ENCODE measurements at places on chromosomes 3 and 15.

GRCh38 chr15:61938249-61938648 lies 122.0 kb downstream of the VPS13C start:
- DNase-seq, result no peak

GRCh38 chr3:109973733-109974132 lies 636.4 kb upstream of the DPPA4 start:
- DNase-seq, result no peak

- no peak for DNase-seq
These were observed 2.7 kb downstream of the MSL2 start for GRCh38 chr3:136193278-136194054.

GRCh38 chr3:154011036-154011435 lies 110.2 kb upstream of the ARHGEF26 start:
- peak; percentile 29 for DNase-seq

- DNase-seq, result no peak
These were observed 52.7 kb downstream of the RASGRF1 start for GRCh38 chr15:79037848-79038247.

DNA sequence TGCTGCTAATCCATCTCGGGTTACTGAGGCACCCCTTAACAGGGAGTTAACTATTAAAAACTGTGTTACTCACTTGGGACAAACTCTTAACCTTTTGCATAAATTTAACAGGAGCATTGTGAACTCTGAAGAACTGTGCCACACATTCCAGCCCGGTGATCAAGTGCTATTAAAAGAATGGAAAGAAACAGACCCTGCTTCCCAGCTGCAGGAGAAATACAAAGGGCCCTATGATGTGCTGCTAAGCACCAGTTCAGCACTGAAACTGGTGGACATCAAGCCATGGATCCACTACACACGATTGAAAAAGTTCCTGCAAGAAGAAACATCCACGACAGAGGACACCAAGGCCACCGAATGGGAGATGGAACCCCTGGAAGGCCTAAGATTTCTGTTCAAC lies 114.7 kb upstream of the PLCL2 start:
- DNase-seq, result no peak

GRCh38 chr3:169009453-169009852 lies 654.1 kb downstream of the MECOM start:
- DNase-seq, result no peak

DNA sequence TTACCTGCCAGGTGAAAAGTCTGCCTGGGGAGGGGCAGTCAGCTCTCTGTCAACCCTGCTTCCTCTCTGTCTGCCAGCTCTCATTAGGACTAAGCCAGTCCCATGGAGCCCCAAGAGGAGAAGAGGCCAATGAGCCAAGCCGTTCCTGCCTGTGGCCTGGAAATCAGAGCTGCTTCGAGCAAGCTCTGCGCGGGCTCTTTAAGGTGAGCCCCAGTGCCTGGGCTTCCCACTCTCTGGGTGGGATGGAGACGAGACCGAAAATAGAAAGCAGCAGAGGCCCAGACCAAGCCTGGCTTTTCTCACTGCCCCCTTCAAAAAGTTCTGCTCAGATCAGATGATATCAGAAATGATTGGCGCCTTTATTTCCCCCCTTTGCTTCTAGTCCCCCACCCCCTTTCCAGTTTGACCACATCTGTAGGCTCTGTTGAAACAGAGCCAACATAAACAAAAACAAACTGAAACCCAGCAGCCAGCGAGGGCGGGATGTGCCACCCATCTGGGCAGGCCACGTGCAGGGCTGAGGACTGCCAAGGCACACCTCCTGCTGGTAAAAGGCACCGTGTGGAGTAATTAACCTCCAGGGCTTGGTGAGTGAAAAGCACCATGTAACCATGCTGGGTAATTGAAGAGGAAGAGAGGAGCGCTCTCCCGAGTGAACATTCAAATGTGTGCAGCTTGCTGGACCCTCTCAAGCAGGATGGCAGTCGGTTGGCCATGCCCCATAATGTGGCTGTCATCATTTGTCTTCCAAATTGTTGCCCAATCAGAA lies 471.0 kb upstream of the PROK2 start:
- DNase-seq, result peak; percentile 68

DNA sequence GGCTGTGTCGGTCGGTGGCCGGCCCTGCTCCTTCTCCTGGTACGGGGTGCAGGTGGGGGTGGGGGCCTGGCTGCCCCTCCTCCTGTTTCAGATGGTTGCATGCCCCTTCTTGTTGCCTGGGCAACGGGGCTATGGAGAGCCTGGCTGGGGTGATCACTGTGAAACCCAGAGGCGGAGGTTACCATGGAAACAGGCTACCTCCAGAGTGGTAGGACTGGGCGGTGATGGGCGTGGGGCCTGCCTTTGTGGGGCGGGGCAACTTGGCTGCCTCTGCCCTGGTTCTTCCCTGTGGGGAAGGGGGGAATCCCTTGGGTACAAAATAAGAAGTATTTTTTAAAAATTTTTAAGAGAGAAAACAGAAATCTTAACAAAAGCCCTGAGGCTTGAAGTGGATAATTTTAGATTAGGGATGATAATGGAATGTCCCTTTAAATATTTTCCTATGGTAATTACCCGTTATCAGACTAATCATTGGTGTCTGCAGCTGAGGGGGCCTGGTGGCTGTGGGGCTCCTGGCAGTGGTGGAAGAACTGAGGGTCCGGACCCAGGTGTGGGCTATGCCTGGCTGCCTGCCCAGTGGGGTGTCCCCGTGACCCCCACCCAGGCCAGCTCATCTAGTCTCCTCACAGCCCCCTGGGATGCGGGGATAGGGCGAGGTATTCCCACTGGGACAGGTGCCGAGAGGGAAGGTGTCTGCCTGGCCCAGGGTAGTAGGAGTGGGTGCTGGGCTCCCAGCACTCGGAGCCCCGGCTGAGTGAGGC lies 32.5 kb downstream of the PLXNA1 start:
- no peak for DNase-seq

GRCh38 chr15:83698294-83698693 lies 44.4 kb downstream of the ADAMTSL3 start:
- peak; percentile 63 for DNase-seq

DNA sequence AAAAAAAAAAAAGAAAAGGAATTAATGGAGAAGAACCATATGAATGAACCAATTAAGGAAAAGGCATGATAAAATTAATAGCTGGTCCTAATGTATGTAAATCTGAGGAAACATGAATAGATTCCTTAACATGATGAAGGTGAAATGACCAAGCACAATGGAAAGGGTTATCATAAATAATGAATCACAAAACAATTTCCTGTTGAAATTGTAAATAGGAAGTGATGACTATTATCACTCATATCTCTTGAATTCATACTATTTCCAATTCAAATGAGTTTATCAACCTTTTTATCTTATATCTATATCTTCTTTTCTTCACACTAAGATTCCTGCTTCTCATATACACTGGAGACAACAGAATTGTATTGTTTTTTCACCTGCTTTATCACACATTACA lies 32.0 kb downstream of the AADACL2 start:
- DNase-seq, result no peak

- no peak for DNase-seq
These were observed 507 bp downstream of the SLC12A6 start for GRCh38 chr15:34336991-34337556.

- DNase-seq, result no peak
These were observed 326.7 kb upstream of the ROPN1 start for GRCh38 chr3:124318656-124319055.

GRCh38 chr3:126889276-126890201 lies 93.4 kb upstream of the PLXNA1 start:
- no peak for DNase-seq

DNA sequence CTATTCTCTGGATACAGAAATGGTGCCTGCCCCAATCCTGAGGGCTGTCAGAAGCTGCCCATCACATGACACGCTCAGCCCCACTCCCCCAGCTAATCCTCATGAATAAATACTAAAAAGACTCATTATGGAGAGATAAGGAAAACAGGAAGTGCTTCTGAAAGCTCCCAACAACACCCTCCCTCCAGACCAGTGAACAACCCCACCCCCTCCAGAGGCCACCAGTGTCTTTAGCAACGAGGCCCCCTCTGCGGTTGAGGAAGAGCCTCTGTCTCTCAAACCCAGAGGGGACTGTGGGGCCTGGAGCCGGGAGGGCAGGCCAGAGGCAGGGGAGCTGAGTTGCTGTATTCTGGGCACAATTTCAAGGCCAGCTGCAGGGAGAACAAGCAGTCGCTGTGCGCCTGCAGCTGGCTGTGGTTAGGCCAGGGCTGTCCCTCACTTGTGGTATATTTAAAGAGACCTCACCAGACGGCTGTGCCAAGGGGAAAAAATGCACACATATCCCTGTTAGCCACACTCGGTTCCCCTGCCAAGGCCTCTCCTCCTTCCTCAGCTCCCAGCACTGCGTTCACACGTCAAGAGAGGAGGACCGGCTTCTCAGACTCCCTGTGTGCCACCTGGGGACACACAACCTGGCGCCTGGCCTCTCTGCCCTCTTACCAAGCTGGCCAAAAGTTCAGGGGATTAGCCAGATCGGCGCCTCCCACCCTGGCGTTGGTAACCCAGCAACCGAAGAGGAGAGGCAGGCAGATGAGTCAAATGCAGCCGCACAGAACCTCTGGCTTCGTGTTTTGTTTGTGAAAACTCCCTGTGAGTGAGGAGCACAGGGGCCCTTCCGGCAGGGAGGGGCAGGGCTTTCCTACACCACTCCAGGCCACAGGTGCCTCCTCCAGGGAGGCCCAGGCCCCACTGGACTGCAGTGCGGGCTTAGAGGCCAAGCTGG lies 101.2 kb upstream of the ETV5 start:
- peak; percentile 92 for DNase-seq

GRCh38 chr15:34651997-34652725 lies 68.7 kb upstream of the GOLGA8B start:
- DNase-seq, result no peak

GRCh38 chr3:140552898-140553297 lies 125.0 kb upstream of the TRIM42 start:
- DNase-seq, result no peak

GRCh38 chr15:68419301-68420175 lies 12.4 kb downstream of the ITGA11 start:
- peak; percentile 4 for DNase-seq

DNA sequence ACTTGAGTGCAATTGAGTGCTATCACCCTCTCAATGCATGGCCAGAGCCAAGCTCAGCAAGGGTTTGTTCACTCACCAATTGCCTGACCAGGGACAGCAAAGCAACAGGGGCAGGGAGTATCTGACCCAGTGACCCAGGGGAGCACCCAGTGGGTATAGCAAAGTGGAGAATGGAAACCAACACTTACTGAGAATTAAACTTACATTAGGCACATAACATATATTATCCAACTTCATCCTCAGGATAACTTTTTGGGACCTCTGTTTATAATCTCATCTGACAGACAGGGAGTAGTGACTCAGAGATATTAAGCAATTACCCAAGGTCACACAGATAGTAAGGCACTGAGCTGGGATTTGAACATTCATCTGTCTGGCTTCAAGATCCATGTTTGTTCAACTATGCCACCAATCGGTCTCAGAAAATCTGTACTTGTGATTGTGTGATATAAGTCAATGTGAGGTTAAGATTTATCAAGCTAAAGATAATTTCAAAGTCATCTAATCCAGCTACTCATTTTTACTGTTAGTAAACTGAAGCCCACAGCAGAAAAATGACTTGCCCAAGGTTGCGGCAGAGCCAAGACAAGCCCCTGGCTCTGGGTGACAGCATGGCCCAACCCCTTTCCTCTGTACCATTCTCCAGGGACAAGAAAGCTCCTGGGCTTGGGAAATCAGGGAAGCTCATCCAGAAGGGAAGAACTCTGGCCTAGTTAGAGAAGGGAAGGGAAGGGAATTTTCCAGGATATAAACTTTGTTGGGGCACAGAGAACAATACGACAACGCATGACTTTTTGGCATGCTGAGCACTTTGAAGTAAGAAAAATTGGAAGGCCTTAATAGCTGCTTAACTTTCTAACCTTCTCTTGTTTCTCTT lies 138.0 kb upstream of the SMAD3 start:
- no peak for DNase-seq

GRCh38 chr15:90609242-90610180 lies 79.8 kb downstream of the CRTC3 start:
- peak; percentile 47 for DNase-seq

- DNase-seq, result no peak
These were observed 14.7 kb upstream of the HHATL start for GRCh38 chr3:42717306-42717705.

GRCh38 chr3:63940389-63940757 lies 28.2 kb upstream of the SCAANT1 start:
- no peak for DNase-seq

All from femur (tissue), 1 donor.